Stimulated activated CD8-positive, alpha-beta memory T cell treated with anti-CD3 and anti-CD28 coated beads, Interleukin-15, amount 100 ng/mL, for 1 hour (primary cell): ENCODE measurements at places on chromosomes 3 and 15.

DNA sequence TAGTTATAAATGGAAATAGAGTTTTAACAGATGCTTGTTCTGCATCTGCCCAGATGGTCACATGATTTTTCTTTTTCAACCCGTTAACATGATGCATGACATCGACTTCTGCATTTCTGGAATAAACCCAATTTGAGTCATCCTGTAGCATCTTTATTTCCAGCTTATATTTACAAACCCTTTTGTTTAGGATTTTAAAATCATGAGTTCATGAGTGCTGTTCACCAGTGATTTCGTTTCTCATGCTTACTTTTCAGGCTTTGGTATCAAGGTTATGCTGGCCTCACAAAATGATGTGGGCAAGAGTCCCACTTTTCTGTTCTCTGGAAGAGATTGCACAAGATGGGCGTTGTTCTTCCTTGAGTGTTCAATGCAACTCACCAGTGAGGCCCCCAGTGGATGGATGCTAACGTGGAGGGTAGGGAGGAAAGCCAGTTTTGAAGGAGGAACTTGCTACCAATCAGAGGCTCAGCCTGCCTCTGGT lies 5.2 kb downstream of the HRH1 start:
- no peak for DNase-seq

GRCh38 chr15:80107774-80108173 lies 45.0 kb upstream of the FAH start:
- no peak for DNase-seq

DNA sequence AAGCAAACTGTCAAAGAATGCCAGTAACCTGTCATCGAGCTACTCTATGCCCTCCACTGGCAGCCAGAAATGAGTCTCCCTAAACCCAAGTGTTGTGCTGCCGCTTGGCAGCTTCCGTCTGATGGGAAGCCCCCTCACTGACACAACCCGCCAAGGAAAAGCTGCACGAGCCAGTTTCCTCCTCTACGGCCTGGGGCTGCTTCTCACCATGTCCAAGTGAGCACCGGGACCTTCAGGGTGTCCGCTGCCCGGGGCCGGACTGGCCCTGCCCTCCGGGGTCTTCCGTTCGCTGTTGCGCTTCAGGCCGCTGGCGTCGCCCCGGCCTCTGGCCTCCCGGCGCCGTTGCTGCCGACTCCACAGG lies 490 bp downstream of the TOMM70 start:
- no peak for DNase-seq

DNA sequence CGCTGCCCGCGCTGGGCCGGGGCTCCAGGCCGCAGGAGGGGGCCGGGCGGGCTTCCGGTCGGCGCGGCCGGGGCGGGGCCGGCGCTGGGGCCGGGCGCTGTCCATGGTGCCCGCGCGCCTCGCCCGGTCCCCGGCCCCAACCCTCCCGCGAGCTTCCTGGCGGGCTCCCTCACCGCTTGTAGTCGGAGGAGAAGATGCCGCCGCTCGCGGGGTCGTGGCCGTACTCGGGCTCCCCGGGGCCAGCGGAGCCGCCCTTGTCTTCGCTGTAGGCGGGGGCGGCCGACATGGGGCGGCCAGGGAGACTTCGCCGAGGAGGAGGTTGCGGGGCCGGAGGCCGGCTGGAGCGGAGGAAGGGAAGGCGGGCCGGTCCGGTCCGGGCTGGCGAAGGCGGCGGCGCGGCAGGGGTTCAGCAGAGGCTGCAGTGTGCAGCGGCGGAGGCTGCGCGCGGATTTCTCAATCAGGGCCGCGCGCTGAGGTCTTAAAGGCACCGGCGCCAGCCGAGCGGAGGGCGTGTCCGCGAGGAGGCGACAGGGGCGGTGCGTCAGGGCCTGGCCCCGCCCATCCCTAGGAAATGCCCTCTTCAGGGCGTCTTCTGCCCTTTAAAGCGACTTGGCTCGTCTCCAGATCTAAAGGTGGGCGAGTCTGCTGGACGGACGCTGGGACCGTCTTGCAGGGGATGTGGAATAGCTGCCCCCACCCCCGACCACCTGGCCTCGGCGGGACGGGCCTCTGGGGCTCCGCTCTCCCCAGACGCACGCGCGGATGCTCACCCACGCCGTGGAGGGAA lies at the start of gene AP3B2:
TSS of gene AP3B2 (minus strand) at position 455 of the 787 bp plus-strand sequence. CDS start at position 286, 169 bp downstream.
- DNase-seq: peak; percentile 32

DNA sequence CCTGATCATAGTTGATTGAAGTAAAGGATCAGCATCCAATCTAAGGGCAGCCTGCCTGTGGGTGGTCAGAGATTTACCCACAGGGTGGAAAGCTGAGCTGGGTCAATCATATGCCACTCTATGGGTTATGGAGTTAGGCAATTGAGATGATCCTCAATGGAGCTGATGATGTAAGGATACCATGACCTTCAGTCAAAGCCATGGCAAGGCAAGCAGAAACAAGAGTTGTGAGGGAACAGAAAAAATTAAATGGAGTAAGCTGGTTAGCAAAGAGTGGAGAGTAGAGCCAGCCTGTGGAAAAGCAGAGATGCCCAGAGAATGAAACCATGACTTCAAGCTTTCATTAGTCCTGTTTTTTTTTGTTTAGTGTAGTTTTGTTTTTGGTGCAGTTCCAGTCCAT lies 5.7 kb upstream of the IQGAP1 start:
- no peak for DNase-seq

- no peak for DNase-seq
Observed at GRCh38 chr15:51869060-51869421, 39.6 kb downstream of the TMOD3 start.

DNA sequence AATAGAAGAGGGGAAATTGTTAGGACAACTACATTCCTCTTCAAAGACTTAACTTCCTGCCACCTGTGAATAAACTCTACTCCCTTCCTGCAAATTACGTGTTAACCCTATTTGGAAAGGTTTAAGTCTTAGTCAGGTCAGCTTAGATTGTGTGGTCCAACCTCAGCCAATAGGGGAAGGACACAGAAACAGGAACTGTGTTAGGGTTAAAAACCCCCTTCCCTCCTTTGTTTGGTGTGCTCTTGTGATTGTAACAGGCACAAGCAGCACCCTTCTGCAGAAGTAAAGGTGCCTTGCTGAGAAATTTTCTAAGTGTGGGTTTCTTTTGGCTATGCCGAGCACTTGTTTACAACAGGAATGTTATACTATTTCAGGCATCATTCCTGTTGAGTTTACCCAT lies 45.0 kb upstream of the FSTL1 start:
- DNase-seq: no peak

DNA sequence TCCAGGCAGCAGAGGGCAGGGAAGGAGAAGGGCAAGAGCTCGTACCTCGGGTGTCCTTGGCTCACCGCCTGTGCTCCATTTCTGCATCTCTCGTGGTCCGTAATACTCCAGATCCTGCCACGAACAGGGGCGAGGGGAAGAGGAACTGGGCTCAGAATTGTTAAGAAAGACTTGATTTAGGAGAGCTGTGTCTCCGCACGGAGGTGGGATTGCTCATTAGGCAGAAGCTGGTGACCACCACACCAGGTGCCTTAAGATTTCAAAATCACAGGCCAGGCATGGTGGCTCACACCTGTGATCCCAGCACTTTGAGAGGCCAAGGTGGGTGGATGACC lies 37.2 kb upstream of the BDH1 start:
- no peak for DNase-seq

GRCh38 chr3:13045241-13045903 lies 27.9 kb downstream of the IQSEC1 start:
- no peak for DNase-seq

DNA sequence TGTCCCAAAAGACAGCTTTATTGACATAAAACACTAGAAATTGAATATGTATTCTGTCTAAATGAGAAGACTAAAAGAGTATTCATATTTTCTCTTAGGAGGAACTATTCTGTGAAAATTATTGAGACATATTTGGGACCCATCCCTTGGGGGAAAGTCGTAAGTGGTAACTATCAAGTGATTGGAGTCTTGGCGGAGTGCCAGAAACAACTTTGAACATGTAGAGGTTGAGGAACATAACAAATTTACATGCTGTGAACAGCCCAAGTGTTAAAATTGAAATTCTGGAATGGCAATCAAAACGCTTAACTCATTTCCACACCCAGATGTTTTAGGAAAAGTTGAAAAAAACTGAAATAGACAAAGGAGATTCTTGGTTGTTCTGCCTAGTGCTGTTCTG lies 1034.6 kb downstream of the NSUN3 start:
- no peak for DNase-seq

GRCh38 chr3:160608870-160609269 lies 43.5 kb upstream of the KPNA4 start:
- DNase-seq: no peak

- no peak for DNase-seq
Observed at GRCh38 chr3:57923101-57923500, 85.1 kb upstream of the FLNB start.
